GM06990 (cell line): ENCODE measurements at places on chromosomes 7 and 10.

GRCh38 chr10:59872892-59873463 lies 33.4 kb downstream of the CCDC6 start:
- DNase-seq: no peak

- peak; percentile 7 for DNase-seq
Measured at GRCh38 chr7:17304926-17305325, 6.5 kb downstream of the AHR start.

DNA sequence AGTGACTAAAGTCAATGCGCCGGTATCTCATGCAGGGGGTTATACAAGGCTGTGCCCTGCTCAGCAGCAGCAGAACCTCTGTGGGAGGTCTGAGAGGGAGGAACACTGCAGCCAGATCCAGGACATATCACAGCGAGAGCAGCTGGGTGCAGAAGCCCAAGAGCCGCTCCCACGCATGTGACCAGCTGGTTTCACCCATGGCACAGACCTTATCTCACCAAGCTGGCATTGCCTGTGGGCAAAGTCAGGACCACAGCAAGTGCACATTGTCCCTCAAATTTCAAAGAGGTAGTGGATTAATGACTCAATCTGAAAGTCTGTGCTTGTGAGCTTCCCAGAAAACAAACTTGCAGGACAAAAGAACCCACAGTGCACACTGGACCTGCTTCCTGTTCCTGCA lies 31.6 kb upstream of the AKR1C1 start:
- DNase-seq: no peak

GRCh38 chr7:95132500-95132899 lies 191.8 kb downstream of the PON1 start:
- DNase-seq: no peak

DNA sequence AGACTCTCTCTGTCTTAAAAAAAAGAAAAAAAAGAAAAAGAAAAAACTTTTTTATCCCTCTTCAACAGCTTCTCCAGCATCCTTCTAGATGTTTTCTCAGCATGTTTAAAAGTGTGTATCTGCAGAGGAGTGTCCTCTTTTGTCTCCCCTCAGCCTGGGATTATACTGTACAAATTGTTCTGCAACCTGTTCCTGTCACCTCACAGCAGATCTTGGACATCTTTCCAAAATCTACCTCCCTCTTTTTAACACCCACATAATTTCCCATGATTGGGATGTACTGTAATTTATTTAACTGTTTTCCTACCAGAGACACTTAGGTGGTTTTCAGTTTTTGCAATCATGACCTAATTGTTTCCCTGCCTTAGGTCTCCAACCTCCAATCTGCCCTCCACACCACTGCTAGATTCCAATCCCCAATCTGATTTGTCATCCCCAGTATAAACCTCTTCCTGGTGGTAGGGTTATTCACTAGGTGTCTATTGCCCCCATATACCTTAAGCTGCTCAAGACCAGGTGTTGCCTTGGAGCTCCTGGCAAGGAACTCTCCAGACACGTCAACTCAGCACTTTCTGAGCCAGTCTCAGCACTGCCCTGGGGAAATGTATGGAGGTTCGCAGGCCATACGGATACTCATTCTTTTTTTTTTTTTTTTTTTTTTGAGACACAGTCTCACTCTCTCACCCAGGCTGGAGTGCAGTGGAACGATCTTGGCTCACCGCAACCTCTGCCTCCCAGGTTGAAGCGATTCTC lies 17.6 kb upstream of the DDIT4 start:
- DNase-seq: no peak

DNA sequence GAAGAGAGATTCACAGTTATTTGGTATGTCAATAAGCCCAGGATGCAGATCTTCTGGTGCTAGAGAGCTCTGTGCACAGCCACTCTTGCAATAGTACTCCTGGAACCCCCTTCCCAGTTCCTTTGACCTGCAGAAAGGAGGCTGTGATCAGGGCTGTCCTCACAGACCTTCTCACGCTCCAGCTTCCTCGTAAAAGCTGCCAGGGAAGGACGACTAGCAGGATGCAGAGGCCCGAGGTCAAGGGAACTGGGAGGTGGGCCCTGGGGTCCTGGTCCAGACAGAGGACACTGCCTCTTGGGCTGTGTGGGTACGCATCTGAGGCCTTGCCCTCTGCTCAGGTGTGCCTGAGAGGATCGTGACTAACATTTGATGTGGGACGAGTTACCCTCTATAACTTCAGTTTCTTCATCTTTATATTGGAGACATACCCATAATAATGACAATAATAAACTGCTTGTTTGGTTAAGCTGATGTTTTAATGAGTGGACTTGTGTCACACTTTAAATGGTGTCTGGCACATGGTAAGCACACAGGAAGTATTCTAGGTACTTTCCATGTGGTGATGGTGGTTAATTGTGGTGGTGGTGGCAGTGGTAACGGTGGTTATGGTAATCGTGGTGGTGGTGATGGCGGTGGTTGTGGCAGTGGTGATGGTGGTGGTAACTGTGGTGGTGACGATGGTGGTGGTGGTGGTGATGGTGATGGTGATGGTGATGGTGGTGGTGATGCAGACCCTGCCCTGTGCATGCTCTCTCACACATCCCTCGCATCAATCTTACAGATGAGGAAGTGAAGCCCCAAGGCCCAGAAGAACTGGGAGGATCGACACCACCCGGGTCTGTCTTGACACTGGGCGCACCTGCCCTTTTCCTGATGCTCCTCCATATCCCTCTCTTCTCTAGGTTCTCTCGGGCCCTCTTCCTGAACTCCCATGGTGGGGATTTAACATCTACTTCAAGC lies 235.2 kb upstream of the GRB10 start:
- no peak for DNase-seq

- DNase-seq: no peak
Measured at GRCh38 chr10:72140850-72141249, 52.5 kb upstream of the SPOCK2 start.

DNA sequence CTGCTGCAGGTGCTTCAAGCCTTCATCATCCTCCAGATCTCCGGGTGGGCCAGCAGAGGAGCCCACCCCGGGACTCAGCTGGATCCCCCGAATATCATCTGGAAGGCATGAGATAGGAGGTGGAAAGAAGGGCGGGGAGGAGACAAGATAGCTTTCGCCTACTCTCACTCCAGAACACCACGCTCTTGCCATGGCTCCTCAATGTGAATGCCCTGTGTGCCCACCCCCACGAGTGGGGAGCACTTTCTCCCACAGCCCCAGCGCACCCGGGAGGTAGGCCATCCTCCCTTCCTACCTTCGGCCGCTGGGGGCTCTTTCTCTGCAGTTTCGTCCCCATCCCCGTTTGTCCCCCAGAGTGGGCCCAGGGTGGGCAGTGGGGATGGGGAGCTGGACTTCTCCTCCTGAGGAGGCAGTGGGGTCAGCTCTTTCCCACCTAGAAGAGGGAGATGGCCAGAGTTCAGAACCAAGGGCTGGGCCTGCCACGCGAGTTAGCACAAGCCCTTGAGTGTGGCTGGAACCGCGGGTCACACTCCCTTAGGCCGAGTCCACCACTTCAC lies 8.9 kb downstream of the GIGYF1 start:
- DNase-seq: no peak

GRCh38 chr7:75599244-75599781 lies 107.2 kb downstream of the SPDYE5 start:
- no peak for DNase-seq
